ENCODE measurements at places on chromosomes 6 and 20.

GRCh38 chr6:88135578-88136114 lies 30.5 kb downstream of the CNR1 start:
- no peak for DNase-seq

GRCh38 chr20:57805747-57806146 lies 95.9 kb upstream of the PMEPA1 start:
- DNase-seq: no peak

GRCh38 chr6:167872538-167873210 lies 46.0 kb downstream of the AFDN start:
- DNase-seq: no peak

- no peak for DNase-seq
Measured at GRCh38 chr6:48027704-48028435, 83.1 kb downstream of the PTCHD4 start.

- DNase-seq: no peak
Measured at GRCh38 chr6:26198722-26199056, 111.5 kb downstream of the HFE start.

- no peak for DNase-seq
Measured at GRCh38 chr20:36582821-36583220, 9.4 kb downstream of the TGIF2 start.

DNA sequence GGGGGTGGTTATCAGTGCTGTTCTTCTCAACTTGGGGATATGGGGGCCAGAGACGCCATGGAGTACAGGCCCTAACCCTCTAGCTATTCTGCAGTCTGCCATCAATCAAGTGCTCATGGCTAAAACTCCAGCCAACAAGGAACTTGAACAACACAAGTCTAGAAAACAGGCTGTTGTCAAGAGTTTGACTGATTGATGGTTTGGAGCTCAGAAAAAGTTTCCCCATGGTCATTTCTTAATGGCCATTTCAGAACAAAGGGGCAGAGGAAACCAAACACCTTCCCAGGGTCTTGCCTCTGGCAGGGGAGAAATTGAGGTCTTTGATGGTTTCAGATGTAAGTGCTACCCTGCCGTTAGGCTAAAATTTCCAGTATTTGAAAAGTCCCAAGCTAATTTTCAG lies 15.1 kb downstream of the PCK1 start:
- DNase-seq: no peak

- DNase-seq: no peak
Measured at GRCh38 chr6:25392372-25392771, 113.2 kb downstream of the CARMIL1 start.

GRCh38 chr20:48823476-48823875 lies 4.3 kb downstream of the PREX1 start:
- no peak for DNase-seq

GRCh38 chr6:137968455-137968804 lies 101.4 kb downstream of the TNFAIP3 start:
- DNase-seq: no peak

GRCh38 chr6:39073471-39074355 lies 25.1 kb downstream of the GLP1R start:
- DNase-seq: no peak

DNA sequence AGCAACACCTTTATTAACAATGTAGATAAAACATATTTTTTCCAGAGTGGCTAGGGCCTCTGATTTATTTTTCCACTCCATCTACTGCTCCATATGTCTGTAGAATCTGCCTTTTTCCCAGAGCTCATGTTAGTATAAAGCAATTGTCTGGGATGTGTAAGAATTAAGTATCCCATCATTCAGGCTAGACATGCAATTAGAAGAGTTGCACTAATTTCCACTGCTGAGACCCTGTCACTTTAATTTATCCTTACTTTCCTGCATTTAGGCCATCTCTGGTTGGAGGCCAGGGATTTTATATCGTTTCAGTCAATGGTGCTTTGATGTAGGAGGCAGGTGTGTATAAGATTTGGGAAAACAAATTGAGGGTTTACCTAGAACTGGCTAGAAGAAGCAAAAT lies 286.1 kb upstream of the POU3F2 start:
- no peak for DNase-seq

- DNase-seq: no peak
Measured at GRCh38 chr20:34583544-34583943, 25.0 kb downstream of the MAP1LC3A start.

DNA sequence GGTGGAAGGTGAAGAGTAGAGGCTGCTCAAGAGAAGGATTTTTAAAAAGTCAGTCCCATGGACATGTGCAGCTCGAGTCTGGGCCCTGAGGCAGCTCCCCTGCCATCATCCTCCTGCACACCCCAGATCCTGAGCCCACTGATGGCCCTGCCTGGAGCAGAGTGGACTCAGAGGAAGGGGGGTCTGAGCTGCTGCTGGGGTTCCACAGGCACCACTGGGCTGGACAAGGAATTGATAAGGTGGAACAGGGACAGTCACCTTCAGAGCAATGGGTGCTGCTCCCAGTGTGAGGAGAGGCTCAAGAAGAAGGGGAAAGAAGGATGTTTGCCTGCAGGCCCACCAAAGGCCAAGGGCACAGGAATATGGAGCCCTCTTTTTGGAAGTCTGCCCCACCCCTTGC lies 6.2 kb downstream of the ULBP2 start:
- no peak for DNase-seq

- no peak for DNase-seq
Measured at GRCh38 chr6:2990248-2990931, 9.3 kb upstream of the NQO2 start.

GRCh38 chr6:137712587-137712986 lies 154.5 kb upstream of the TNFAIP3 start:
- DNase-seq: no peak

DNA sequence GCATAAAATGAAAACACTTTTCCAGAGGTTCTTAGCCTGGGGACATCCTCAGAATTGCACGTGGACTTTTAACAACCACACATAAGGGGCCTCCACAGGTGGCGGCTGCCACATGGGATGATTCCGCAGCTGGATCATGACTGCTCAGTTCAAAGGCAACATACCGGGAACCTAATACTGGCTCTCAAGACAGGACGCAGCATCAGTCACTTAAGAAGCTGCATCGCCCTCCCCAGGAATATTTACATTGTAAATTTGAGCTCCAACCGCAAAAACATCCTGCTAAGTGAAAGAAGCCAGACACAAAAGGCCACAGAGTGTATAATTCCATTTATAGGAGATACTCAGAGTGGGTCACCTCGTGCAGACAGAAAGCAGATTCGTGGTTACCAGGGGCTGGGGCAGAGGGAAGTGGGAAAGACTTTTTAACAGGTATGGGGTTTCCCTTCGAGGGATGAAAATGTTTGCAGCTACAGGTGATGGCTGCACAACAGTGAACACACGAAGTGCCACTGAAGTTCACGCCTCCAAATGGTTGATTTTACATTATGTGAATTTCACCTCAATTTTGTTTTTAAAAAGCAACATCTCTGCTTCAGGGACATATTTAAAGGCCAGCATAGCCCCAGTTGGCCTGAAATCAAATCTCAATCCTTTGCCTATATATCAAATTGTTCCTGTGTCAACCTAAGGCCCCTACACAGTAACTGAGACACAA lies 141.5 kb downstream of the BMP7 start:
- DNase-seq: no peak

- no peak for DNase-seq
Measured at GRCh38 chr6:87756858-87757257, 54.8 kb upstream of the AKIRIN2 start.

DNA sequence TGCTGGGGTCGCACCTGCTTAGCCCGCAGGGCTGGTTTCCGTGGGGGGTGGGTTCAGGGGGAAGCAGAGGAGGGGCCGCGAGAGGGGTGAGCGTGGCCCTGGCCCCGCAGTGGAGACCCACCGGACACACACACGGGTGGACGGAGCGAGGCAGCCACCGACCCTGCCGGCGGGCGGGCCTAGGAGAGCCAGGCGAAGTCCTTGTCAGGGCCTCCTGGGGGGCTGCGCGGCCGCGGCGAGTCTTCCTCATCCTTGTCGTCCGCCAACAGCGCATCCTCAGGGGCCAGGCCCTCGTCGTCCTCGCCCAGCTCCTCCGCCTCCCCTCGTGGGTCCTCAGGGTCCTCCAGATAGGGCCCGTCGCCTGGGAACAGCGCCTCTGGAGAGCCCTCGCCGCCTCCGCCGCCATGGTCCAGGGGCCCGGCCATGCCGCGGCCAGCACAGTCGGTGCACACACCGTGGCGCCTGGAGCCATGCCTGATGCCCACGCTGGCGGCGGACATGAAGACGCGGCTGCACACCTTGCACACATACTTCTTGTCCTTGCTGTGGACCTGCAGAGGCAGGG lies 7.3 kb downstream of the SLC2A4RG start:
- no peak for DNase-seq

DNA sequence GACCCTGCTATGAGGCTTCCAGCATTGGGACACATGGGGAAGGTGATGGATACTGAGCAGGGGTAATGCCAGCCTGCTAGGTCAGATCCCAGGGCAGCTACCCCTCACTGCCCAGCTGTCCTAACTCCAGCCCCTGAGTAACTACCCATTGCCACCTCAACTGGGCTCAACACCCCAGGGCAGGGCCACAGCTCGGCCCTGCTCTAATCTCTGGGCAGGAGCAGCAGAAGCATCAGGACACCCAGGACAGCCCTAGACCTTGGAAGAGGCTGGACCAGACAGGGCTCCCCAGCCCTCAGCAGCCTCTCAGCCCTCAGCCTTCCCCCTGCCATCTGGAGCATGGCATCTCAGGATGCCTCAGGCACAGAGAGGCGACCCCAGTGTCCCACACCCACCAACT lies 67.4 kb upstream of the TOP1 start:
- no peak for DNase-seq

- no peak for DNase-seq
Measured at GRCh38 chr20:22779878-22780277, 195.5 kb upstream of the FOXA2 start.

DNA sequence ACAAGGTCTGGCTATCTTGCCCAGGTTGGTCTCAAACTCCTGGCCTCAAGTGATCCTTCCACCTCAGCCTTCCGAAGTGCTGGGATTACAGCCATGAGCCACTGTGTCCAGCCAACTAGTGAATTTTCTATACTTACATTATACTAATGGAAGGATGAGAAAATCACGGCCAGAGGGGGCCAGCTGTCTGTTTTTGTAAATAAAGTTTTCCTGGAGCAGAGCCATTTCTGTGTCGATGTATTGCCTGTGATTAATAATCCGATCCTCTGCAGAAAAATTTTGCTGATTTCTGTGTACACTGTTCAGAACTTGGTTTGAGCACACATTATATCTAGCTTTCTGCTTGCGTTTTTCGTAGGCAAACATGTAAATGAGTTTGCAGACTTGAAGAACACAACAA lies 28.8 kb downstream of the PTPRT start:
- DNase-seq: no peak

- DNase-seq: no peak
Measured at GRCh38 chr20:58638467-58639181, 12.5 kb upstream of the STX16 start.

DNA sequence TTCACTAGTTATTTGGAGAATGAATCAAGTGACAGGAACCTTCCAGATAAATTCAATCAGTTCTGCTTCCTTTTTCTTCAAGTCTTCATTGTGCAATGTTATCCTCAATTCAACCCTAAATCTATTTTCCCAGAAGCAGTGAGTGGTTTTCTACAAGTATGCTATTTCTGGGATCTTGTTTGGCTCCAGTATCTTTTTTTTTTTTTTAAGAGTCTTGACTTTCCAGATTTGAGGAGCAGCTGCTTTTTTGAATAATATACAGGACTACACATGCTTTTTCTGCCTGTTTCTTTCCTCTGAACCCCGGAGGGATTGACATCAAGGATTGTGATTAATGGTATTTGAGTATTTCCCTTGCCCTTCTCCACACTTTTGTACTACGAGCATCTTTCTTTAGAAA lies 339.2 kb upstream of the JAG1 start:
- no peak for DNase-seq

DNA sequence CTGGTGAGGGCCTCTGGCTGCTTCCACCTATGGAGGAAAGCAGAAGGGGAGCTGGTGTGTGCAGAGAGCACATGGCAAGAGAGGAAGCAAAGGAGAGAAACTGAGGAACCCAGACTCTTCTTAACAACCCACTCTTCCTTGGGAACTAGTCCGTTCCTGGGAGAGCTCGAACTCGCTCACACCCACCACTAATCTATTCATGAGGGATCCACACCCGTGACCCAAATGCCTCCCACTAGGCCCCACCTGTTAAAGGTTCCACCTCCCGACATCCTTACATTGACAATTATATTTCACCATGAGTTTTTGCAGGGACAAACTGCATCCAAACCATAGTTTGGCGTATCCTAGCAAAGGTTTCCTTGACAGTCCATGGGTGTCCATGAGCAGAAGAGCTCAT lies 123.2 kb downstream of the TBC1D7 start:
- no peak for DNase-seq
